ENCODE measurements at places on chromosomes 2 and 18. TPM values are rescaled to one million over a fixed set of nuclear protein-coding genes. Genes with fewer than 3 reads are reported as not detected.
A peak's percentile ranks its signal among the peaks of the same experiment; 100 is the strongest.

DNA sequence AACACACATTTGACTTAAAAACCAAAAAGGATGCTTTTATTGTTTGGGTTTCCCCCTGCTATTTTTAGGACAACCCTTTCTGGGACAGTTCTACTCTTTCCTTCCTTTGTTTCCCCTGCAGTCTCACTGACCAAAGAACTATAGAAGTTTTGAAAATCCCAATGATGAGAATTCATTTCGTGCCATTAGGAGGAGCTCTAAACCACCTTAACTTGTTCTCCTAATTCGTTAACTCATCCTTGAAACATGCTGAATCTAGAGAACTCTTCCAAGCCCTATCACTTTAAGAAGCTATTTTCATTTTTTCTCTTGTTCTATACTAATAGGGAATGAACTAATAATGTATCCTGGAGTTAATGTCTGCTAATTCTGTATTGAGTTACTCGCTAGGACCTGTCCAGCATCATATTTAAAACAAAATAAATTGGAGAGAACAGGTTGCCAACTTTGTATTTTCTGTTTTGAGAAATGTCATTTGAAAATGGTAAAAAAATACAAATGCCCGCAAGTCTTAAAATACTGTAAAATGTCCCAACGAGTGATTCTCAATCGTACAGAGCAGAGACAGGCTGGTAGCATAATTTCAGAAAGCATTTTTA, 62.9 kb downstream of the AFTPH start:
- DNase-seq = no peak

DNA sequence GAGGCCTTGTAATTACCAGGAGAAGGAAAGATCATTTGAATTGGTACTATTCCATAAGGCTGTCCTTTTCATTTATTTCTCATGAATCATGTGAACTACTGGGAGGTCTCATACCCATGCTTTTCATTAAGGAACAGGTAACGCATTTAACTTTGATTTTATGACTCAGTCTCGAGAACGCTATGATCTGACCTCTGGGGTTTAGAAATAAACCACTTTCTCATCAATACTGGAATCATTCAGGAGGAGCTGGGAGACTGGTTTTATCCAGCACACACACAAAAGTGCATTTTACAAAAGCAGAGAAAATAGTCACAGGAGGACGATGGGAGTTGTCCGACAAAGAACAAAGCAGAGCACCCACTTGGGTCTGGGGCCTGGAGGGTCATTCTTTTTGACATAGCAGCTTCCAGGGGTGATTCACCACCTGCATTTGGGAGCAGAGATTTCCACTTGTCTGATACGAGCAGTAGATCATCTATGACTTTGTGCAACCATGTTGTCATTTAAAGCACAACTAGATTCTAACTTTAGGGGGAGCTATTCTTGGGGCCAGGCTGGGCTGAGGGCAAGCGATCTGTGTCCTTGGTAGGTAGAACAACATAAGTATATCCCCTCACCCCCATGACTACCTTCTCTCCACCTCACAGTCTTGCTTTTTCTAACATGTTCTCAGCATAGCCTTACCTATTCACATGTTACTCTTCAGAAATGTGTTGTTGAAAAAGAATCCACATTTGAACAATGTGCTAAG, 95.9 kb upstream of the SCG2 start:
- no peak for DNase-seq

- no peak for DNase-seq
Observed at GRCh38 chr2:69914950-69915945, at the start of gene MXD1. Gene MXD1, plus strand, starts transcription at chr2:69915109. Its CDS starts 222 bp downstream, at chr2:69915331.

DNA sequence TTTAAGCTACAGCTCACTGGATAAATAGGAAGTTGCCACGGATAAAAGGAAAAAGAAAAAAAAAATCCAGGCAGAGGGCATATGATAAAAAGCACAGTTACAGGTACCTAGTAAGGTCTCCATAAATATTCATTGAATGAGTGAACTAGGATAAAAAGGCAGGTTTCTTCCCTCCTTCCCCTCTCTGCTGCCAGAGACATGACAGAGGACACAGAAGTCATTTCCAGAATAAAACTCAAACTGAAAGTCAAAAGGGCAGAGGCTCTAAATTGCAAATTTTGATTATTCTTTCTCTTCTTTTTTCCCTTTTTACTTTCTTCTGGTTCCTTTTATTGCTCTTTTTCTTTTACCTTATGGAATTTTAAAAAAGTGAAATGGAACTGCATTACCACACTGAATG, 7.7 kb downstream of the CD302 start:
- DNase-seq = no peak

GRCh38 chr2:227295806-227296205, 29.2 kb upstream of the MFF start:
- no peak for DNase-seq

DNA sequence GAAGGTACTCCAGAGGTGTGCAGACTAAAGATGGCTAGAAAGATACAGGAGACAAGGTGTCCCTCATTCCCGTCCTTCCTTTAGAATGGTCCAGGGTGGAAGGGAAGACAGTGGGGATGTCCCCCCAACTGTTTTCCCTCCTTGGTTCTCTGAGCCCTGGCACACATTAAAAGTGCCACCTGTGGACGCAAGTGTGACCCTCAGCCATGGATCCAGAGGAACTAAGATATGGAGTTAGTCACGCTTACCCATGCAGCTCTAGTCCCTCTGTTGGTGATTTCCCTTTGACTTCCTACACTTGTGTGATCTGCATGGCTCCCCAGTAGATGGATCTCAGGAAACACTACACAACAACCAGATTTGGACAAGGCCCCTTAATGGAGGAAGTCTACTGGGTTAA, 113.1 kb upstream of the SRD5A2 start:
- no peak for DNase-seq

GRCh38 chr2:25588576-25588975, 84.8 kb downstream of the DTNB start:
- no peak for DNase-seq

- DNase-seq = no peak
Observed at GRCh38 chr2:120861191-120861575, 125.5 kb downstream of the GLI2 start.

DNA sequence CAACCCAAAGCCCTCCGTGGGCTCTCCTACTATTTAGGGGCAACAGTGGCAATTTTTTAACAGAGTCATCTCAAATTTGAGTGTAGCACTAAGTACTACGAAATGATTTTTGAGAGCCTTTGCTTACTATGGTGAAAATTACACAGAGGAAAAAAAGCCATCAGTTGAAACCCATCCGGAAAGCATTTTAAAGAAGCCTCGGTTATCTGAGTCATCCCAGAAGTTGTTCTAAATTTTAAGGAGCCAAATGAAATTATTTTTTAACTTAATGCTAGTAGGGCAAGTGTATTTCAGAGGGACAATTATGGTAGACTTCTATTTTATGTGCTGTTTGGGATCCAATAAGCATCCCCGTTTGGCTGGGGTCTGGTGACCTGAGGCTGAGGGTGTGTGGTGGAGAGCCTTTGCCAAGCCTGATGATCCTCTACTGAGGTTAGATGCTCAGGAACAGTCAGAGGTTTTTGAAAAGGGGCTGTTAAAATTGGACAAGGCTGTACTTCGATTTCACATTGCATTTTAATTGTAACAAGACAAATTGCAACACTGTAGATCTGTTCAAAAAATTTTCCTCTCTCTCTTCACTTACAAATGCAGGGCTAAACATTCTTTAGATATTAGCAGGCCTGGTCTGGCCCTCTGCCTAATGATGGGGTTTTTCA, 47.0 kb downstream of the RAPGEF4 start:
- DNase-seq = no peak

- DNase-seq = no peak
Observed at GRCh38 chr2:144950899-144951560, 431.1 kb upstream of the ZEB2 start.

DNA sequence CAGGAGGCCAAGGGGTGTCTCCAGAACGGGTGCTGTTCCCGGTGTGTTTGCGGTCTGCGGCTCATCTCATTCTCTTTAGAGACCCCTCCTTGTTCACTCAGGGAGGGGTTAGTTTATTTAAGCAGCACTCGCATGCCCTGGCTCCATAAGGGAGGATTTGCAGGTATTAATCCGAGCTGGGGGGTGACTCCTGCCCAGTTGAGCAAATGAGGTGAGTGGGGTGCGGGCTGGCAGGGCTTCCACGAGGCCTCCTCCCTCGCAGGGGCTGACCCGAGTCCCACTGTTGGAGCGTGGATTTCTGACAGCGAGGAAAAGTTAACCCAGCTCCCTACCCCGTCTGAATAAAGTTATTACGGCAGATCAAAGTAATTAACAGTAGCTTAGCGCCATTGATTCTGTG, 371.8 kb upstream of the SALL3 start:
- DNase-seq = no peak

- DNase-seq = no peak
Observed at GRCh38 chr2:54809819-54810218, 86.4 kb downstream of the EML6 start.

- DNase-seq = no peak
Observed at GRCh38 chr18:26893996-26894395, 28.5 kb upstream of the AQP4 start.

GRCh38 chr18:62881509-62882016, 166.2 kb downstream of the PHLPP1 start:
- no peak for DNase-seq

DNA sequence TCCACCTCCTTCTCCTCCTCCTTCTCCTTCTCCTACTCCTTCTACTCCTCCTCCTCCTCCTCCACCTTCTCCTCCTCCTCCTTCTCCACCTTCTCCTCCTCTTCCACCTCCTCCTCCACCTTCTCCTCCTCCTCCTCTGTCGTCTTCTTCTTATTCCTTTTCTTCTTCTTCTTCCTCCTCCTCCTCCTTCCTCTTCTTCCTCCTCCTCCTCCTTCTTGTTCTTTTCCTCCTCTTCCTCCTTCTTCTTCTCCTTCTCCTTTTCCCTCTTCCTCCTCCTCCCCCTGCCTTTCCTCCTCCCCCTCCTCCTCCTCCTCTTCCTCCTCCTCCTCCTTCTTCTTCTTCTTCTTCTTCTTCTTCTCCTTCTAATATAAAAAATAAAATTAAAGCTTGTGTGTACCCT, 971.2 kb upstream of the PIK3C3 start:
- DNase-seq = no peak

DNA sequence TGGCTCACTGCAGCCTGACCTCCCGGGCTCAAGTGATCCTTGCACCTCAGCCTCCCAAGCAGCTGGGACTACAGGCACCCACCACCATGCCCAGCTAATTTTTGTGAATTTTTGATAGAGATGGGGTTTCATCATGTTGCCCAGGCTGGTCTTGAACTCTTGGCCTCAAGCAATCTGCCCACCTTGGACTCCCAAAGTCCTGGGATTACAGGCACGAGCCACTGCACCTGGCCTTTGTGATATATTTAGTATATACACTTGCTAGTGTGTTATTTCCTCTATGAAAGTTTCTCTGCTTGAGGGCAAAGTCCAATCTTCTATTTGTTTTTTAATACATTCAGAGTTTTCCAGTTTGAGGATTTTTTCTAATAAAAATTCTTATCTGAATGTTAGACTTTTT, 119.3 kb downstream of the GALNT3 start:
- no peak for DNase-seq

DNA sequence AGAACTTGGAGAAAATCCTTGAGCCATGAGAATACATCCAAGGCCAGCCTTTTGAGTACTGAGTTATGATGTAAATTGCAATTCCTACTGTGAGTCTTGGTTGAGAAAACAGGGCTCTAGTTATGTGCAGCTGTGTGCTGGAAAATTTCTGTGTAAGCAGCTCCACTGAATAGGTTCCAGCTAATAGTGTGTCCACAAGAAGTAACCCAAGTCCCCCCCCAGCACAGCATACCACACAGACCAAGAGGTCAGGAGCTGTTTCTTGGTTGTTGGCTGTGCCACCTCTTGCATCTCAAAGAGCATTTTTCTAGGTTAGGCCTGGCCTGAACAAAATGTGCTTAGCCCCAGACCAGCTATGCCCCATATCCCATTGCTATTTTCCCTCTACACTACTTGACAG, 36.8 kb upstream of the APCDD1 start:
- DNase-seq = no peak

GRCh38 chr18:24397694-24398368, at the start of gene OSBPL1A:
Gene OSBPL1A, minus strand, starts transcription at chr18:24397824. Its CDS starts 20,291 bp downstream, at chr18:24377533.
- DNase-seq = peak; percentile 65

DNA sequence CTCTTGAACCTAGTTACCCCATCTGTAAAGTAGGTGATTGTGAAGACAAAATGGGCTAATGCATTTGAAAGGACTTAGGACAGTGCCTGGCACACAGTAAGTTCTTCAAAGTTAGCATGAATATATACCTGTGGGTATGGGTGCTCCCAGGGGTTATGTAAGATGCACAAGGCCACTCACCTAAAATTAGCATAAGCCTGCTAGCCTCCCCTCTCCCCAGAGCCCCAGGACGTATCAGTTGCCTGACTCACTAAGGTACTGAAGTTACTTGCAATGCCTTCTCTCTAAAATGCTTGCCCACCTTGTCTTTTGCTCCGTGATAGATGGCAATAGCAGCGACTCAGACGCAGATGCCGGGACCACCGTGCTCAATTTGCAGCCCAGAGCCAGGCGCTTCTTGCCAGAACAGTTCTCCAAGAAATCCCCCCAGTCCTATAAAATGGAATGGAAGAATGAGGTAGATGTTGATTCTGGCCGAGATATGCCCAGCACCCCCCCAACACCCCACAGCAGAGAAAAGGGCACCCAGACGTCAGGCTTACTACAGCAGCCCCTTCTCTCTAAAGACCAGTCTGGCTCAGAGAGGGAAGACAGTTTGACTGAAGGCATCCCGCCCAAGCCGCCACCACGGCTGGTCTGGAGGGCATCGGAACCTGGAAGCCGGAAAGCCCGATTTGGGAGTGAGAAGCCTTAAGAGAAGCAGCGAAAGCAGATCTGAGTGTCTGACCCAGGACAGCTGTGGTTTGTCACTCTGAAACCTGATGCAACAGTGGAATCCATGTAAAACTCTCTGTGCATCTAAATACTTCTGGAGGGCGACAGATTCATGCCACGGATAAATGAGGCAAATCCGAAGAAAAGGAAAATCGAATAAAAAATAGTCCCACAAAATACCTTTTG, 53.8 kb upstream of the TMEM182 start:
- DNase-seq = no peak

- no peak for DNase-seq
Observed at GRCh38 chr2:179702912-179703311, 158.5 kb downstream of the ZNF385B start.

DNA sequence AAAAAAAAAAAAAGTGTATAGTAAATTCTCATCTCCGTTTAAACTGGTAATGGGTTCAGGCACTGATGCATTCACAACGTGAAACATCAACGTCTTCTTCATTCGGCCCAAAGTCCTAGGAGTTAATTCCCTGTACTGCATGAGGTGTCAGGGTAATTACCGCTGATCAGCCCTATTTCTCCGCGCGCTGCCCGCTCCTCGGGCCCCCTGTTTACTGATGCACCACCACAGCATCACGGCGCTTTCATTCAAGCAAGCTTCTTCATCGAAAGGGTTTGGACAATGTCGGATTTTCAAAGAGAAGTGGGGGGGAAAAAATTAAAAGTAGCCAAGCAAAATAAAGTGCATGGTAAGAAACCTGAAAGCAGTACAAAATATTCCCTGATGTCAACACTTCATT, 352.0 kb upstream of the POU3F3 start:
- no peak for DNase-seq

GRCh38 chr2:205763708-205764211, 81.5 kb downstream of the NRP2 start:
- no peak for DNase-seq

- DNase-seq = no peak
Observed at GRCh38 chr18:47983946-47984345, 53.5 kb upstream of the SMAD2 start.

CAPN14 gene
- total RNA-seq = 124 TPM

PRKCE gene
- total RNA-seq = 13.7 TPM

PSMD14 gene
- total RNA-seq = 60.3 TPM

NDC80 gene
- total RNA-seq = 13.8 TPM

ONECUT2 gene
- total RNA-seq = 0.04 TPM

SERPINB13 gene
- 175 TPM for total RNA-seq

C2orf80 gene
- not detected for total RNA-seq

ALPG gene
- total RNA-seq = not detected

MRO gene
- 1.7 TPM for total RNA-seq

ST6GAL2 gene
- total RNA-seq = 0.79 TPM
